T1000 (cell line): ENCODE measurements at places on chromosomes 11 and 22.
A peak's percentile ranks its signal among the peaks of the same experiment; 100 is the strongest.

DNA sequence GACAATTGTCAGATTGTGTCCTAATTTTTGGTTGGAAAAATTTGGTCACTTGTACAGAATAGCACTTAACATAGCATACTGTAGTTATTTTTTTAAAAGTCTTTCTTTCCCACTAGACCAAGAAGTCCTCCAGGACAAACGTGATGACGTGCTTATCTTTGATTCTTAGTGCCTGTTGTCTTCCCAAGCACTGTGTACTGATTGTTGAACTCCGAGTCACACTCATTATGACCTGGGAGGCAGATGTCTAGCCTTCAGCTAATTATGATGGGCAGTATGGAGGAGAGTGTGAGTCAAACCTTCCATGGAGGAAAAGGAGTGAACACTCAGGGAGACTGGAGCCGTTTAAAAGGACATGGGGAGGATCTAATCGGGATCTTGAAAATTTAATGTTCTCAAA lies 119.8 kb downstream of the SPON1 start:
- no peak for DNase-seq

DNA sequence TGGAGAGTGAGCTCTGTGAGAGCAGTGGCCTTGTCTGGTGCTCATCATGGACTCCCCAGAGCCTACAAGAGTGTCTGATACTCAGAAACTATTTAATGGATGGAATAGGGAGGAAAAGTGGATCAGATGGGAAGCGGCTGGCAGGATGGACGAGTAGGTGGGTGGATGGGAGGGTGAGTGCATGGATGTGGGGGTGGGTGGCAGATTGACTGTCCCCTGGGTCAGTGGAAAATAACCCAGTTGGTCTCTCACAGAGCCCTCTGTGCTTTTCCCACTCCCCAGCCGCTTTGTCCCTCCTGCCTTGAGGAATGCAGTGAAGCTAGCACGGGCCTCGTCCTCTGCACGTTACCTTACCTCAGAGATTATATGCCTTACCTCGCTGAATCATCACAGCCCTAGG lies 5.9 kb downstream of the SPI1 start:
- no peak for DNase-seq

DNA sequence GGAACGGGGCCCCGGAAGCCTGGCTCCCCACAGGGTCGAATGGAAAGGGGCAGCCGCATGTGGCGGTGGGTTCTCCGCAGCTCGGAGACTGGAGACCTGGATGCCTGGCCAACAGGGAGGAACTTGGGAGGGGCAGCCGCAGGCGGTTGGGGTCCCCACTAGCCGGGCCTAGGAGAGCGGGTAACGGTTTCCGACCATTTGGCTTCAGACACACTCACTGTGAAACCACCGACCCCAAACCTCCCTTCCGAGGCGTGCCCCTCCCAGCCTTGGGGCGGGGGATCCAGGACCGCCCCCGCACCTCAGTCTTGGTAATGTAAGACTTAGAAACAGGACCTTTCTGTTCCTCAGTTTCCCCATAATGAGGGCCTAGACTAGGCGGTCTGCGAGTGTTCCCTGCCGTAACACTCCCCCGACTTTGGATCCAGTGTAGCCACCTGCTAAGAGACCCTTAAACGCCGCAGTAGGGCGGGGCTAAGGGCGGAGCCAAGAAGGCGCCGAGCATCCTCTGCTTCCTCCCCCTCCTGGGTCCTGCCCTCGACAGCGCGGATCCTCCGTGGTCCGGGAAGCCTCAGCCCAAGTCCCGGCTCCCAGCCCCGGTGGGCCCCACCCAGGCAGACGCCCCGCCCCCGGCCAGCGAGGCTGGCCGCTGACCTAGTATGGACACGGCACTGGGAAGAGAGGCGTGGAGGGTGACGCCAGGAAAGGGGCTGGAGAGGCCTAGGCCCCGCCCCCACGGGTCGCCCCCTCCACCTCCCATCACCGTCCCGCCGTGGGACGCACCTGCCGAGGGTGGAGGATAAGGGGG lies 1.8 kb upstream of the RASGRP2 start:
- DNase-seq: no peak

- DNase-seq: no peak
These were observed 95.2 kb upstream of the TP53I11 start for GRCh38 chr11:45045683-45046471.

DNA sequence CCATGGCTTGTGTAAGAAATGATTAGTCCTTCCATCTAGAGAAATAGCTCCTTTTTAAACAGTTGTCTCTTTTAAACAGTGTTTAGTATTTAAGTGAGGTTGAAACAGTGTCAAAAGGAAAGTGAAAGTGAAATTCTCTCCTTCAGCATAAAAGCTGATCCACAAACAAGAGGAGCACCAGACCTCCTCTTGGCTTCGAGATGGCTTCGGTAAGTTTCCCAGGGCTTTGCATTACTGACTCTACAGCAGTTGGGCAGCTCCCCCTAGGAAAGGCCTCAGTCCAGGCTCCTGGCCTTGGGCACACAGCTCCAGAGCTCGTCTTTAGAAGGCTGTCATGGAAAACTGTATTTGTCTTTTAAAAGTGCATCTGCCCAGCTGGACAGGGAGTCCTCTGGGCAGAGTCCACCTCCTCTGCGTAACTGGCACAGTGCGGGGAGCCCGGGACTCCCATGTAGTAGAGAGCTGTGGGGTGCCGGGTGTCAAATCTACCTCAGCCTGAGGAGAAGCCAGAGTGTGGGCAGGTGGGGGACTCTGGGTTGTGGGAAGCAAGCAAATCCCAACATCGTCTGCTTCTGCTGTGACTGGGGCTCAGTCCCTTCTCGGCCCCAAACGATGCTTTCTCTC lies at the start of gene PLAAT4:
Gene PLAAT4, plus strand, starts transcription at position 140 of the 624 bp plus-strand sequence. Its CDS starts 61 bp downstream, at position 201.
- no peak for DNase-seq

DNA sequence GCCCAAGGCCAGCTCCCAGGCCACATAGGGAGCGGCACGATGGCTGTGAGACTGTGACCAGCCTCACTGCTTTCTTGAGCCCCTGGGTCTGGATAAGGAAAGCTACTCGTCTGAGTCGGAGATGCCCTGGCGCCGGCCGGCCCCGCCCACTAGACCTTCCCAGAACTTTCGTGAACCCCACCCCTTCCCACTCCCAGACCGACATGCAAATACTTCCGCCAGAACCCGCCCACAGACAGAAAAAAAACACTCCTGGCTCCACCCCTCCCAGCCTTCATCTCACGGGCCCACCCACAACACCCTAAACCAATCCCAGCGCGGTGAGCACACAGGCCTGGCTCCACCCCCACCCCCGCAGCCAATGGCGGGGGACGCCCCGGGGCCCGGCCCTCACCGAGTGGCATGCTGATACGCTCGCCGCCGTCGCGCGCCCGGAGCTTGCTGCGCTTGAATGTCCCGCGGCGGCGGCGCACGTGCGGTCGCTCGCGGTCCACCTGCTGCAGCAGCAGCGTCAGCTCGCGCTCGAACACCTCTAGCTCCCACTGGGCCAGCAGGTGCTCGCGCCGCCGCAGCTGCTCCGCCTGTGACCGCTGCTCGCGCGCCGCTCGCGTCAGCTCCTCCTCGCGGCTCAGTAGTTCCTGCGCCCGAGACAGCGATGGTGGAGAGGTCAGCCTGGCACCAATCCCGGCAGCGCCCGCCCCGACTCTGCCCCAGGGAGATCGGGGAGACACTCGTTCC lies 7.0 kb downstream of the MAP3K11 start:
- DNase-seq: peak; percentile 94

DNA sequence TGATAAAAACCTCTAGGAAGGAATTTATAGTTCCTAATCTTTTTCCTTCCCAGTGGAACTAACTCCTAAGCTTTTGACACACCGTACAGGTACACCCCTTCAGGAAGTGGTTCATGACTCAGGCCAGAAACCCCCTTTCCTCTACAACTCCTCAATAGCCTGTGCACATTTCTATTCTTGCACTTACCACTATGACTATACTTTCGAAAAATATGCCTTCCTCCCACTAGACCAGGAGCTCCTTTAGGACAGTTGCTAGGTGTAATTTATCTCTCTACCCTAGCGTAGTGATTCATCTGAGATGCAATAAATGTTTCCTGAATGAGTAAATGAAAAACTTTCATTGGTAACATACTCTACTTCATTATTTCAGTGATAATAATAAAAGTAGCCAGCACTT lies 14.5 kb downstream of the MAP6 start:
- DNase-seq: no peak

DNA sequence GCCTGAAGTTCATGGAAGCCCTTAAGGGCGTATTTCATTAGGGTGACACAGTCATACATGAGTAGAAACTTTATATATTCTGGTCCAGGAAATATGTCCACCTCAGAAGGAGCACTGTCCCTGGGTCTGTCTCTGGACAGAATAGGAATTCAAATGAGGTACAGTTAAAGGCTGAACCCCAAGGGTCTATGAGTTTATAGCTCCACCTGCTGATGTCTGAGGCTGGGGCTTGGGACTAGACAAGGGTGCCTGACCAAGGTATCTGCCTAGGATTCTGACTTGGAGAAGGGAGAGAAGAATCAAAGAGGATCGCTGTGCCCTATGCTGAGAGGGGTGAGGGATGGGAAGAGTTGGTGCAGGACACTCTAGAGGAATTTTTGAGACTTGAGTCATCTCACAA lies 14.9 kb downstream of the HEPHL1 start:
- no peak for DNase-seq

GRCh38 chr22:19916006-19916405 lies 25.6 kb upstream of the COMT start:
- DNase-seq: no peak

- DNase-seq: peak; percentile 23
These were observed at the start of gene TCF20 for GRCh38 chr22:42270510-42271190. TCF20 (minus strand) TSS chr22:42270653; CDS start chr22:42215305, 55,348 bp downstream.

DNA sequence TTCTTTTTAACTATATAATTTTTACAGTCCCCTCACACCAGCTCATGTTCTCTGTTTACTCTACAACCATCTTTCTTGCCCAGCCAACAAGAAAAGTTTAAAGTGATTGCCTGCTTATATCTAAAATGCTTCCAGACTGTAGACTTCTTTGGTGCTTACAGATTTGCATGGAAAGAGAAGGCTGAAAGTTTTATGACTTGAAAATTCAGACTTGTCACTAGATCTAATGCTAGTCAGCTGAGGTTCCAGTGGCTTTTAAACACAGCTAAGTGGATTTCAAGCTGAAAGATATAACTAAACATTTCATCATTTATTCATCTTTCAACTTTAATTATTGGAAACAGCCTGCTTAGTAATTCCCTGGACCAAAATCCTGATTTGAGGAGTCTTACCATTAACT lies 178.4 kb downstream of the NAV2 start:
- no peak for DNase-seq

- DNase-seq: no peak
These were observed 46.3 kb upstream of the ALKBH3 start for GRCh38 chr11:43834286-43834685.

- no peak for DNase-seq
These were observed 29.2 kb downstream of the ADAMTS15 start for GRCh38 chr11:130477586-130478203.

GRCh38 chr11:17570034-17570433 lies 23.0 kb downstream of the OTOG start:
- DNase-seq: no peak

GRCh38 chr22:47123827-47124442 lies 361.5 kb downstream of the TBC1D22A start:
- DNase-seq: no peak

- DNase-seq: no peak
These were observed 14.4 kb downstream of the USH1C start for GRCh38 chr11:17529844-17530185.

GRCh38 chr11:45929486-45930030 lies 7.1 kb downstream of the LARGE2 start:
- no peak for DNase-seq

DNA sequence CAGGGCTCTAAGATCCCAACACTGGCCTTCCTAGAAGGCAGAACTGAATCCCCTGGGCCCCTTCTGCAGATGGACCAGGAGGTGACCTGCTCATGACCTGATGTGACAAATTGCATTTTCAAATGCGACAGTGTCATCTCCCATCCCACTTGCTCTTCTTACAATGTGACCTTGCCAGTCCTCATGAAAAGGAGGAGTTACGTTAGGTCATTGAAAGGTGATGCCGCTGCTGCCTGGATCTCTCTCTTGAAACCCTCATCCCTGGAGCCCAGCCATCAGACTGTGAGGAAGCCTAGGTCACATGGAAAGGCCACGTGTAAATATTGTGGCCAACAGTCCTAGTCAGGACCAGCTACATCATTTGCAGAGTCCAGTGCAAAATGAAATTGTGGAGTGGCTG lies 5.7 kb upstream of the C1QTNF4 start:
- DNase-seq: no peak

- no peak for DNase-seq
These were observed 118.6 kb downstream of the KCNQ1 start for GRCh38 chr11:2563213-2564007.

- DNase-seq: no peak
These were observed 530.7 kb upstream of the CHORDC1 start for GRCh38 chr11:90753546-90753945.

- no peak for DNase-seq
These were observed 3.6 kb downstream of the MMP1 start for GRCh38 chr11:102794382-102794781.

DNA sequence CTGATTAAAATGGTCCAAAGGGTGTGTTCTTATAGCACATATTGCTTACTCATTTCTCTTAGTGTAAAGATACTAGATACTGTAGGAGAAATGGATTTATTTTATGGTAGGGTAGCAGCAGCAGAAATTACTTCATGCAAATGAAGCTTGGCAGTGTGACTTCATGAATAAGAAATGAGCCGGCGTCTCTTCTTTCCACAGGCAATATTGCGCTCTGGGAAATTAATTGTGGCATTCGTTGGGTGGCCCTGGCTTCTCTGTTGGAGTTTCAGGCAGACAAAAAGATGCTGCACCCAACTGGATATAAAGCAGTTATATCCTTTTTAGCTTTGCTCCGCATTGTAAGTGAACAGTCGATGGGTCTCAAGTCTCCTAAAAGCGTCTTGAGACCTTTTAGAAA lies 211.0 kb upstream of the NAV2 start:
- no peak for DNase-seq

- no peak for DNase-seq
These were observed 47.3 kb upstream of the TSKU start for GRCh38 chr11:76735841-76736240.

GRCh38 chr11:32430568-32431381 lies 4.6 kb downstream of the WT1 start:
- DNase-seq: no peak

DNA sequence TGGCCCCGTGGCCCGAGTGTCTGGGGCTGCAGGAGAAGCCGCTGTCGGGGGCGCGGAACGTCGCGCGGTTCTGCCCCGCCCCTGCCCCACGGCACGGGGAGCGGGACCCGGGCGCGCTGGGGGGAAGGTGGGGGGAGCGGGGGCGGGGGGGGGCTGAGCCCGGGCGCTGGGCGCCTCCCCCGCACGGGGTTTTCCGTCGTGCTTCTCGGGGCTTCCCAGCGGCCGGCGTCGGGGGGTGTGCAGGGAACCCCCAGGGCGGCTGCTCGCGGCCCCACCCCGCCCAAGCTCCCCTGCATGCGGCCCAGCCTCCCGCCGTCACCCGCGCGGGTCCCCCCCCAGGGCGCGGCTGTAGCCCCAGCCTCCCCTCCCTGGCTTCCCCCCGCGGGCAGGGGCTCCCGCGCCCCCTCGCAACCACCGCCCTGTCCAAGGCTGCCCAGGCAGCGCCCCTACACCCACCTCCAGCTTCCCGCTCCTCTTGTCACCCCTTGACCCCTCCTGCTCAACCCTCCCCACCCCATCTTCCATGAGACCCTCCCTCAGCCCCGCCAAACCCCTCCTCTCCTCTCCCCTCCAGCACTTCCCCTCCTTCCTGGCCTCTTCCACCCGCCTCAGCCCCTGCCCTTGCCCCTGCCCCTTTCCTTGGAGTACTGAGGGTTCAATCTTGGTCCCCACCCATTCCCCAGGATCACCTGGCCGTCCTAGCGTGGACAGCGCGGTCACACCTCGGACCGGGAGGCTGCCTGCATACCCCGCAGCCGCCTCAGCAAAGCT lies 1.7 kb downstream of the IL17REL start:
- no peak for DNase-seq

- DNase-seq: no peak
These were observed 3.3 kb upstream of the PACS1 start for GRCh38 chr11:66066751-66067150.

GRCh38 chr22:40436505-40437431 lies 66.4 kb downstream of the SGSM3 start:
- no peak for DNase-seq
